ENCODE measurements at places on chromosomes 12 and 14.
A peak's percentile ranks its signal among the peaks of the same experiment; 100 is the strongest.

- DNase-seq = no peak
These were observed 12.4 kb downstream of the KRT7 start for GRCh38 chr12:52245259-52245961.

- no peak for DNase-seq
These were observed 19.6 kb upstream of the ATP5MC2 start for GRCh38 chr12:53695152-53696145.

DNA sequence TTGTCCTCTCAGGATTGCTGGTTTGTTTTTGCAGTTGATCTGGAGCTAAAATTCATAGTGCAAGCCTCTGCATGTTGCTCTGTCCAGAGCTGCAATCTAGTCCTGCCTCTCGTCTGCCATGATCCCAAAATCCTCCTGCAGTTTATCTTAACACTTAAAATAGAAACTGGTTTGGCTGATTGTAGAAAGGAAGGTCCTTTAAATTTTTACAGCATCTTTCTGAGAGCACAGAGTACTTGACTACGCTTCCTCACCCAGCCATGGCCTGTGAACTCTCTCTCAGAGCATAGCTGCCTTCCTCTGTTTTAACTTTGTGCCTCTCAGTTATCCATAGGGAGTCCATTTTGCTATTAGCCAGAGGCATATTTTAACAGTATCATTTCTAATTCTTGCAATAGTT, 877.1 kb downstream of the C12orf50 start:
- no peak for DNase-seq

- DNase-seq = no peak
These were observed 96.5 kb downstream of the UNC79 start for GRCh38 chr14:93527203-93527607.

DNA sequence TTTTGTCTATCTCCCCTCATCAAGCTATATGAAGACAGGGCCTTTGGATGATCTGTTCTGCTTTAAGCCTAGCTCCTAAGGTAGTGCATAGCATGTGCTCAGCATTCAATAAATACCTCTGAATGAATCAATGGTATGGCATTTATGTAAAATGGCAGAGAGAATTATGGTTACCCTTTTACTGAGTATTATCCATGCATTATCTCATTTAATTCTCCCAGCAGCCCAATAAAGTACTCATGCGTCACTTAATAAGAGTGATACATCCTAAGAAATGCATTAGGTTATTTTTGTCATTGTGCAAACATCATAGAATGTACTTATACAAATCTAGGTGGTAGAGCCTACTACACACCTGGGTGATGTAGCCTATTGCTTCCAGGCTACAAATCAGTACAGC, 269.7 kb downstream of the KSR2 start:
- DNase-seq = no peak

GRCh38 chr12:96233168-96233567, 39.0 kb downstream of the ELK3 start:
- no peak for DNase-seq

- peak; percentile 26 for DNase-seq
These were observed 75.2 kb upstream of the FBRSL1 start for GRCh38 chr12:132414634-132415326.

DNA sequence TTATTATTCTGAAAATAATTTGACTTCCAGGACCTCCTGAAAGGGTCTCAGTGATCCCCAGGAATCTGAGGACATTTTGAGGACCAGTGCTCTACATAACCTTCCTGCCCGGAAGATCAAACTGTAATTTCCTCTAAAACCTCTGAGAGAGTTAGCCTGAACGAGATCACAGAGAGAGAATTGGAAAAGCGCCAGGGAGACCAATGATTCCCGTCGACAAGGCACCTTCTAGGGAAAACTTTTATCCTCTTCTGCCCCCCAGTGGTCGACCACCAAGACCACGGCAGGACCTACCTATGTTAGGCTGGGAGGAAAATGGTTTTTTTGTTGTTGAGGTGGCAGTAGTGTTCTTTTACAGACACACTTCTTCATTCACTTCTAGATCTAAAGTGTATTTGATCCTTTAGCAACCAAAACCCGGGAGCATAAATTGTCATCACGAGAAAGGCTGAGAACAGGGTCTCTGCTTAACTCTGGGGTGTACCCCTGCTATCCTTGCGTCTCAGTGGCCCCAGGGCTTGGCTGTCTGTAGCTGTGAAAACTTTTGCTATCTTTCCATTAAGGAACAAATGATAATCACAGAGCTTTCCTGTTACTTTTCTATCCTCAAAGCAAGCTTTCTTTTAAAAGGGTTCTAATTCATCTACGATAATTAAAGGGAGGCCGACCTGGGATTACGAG, 62.9 kb upstream of the NID2 start:
- peak; percentile 91 for DNase-seq

DNA sequence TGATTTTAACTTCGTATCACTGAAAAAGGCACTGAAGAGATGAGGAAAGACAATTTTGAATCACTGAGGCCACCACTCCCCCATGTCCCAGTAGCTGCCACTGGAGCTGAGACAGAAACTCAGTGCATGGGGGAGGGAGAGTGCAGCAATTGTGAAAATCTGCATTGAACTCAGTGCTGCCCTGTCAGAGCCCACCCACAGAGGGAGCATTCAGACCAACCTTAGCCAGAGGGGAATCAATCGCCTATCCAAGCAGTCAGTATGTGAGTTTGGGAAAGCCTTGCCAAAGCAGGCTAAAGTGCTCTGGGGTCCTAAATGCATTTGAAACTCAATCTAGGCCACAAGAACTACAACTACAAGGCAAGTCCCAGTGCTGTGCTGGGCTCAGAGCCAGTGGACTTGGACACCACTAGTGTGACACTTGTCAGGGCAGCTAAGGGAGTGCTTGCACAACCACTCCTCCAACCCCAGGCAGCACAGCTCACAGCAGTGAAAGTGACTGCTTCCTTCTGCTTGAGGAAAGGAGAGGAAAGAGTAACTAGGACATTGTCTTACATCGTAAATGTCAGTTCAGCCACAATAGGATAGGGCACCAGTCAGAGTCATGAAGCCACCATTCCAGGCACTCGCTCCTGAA, 13.3 kb downstream of the RNASE3 start:
- DNase-seq = no peak

DNA sequence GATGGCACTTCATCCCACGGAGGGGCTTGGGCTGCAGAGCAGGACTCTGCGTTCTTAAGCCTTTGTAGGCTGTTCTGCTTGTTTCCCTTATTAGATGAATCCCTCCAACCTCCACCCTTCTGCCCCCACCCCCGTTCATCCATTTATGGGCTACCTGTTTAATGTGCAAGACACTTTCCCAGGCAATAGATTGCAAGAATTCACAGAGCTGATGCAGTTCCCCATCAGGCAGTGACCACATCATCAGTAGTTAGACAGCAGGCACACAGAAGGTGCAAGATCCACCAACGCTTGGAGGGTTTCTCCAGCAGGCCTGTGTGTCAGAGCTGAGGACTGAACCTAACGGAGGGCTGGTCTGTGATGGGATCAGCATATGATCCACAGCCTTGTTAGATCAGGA, 1.2 kb upstream of the C1R start:
- no peak for DNase-seq

GRCh38 chr12:12835378-12836146, 22.4 kb downstream of the DDX47 start:
- no peak for DNase-seq

- DNase-seq = no peak
These were observed 83.9 kb upstream of the EIF5 start for GRCh38 chr14:103250181-103250580.

DNA sequence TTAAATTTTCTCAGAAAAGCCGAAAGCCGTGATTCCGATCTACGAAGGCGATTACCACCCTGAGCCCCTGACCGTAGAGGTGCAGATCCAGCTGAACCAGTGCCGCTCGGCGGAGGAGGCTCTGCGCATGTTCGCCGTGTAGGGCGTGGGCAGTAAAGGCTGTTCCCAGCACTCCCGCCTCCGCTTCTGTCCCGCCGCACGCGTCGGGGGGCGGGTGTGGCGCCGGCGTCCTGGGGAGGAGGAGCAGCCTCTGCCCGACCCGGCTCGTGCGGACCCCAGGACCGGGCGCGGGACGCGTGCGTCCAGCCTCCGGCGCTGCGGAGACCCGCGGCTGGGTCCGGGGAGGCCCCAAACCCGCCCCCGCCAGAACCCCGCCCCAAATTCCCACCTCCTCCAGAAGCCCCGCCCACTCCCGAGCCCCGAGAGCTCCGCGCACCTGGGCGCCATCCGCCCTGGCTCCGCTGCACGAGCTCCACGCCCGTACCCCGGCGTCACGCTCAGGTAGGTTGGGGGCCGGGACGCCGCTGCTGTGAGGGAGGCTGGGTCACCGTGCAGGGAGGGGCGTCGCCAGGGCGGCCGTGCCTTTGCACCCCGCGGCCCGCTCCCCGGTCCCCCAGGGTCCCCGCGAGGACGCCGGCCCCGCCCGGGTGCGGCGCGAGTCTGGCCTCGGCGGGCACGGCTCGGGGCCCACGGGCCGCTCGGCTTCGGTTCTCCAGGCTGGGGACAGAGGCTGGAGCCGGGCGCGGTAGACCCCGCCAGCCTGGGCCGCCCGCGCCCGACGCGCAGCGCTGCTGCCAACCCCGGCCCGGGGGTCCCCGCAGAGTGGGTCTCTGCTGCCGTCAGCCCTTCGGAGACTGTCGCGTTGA, at the start of gene B3GNT4:
B3GNT4 (plus strand) TSS at position 409 of the 866 bp plus-strand sequence. CDS start 910 bp downstream, outside the sequence.
- DNase-seq = no peak

DNA sequence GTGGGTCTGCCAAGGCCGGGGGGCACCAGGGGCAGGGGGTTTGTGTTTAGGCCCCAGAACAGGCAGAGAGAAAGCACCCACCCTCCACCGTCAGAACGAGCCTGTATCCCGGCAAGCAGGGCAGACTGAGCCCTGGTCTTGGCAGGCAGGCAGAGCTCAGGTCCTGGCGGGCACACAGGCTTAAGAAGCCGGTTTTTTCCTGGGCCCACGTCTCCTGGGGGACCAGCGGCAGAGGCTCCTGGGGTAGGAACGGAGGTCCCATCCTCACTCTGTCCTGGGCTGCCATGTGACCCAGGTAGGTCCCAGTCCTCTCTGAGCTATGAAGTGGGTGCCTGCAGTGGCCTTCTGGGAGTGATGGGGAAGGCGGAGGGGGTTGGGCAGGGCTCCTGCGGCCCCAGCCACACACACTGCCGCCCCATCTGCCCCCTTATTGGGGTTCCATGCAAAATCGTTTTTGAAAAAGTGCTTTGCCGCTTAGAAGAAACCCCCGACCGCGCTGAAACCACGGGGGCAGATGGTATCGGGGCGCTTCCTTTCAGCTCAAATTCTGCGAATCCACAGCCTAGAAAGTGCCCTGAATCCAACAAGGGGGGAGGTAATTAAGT, 24.2 kb downstream of the SH2B3 start:
- DNase-seq = no peak

DNA sequence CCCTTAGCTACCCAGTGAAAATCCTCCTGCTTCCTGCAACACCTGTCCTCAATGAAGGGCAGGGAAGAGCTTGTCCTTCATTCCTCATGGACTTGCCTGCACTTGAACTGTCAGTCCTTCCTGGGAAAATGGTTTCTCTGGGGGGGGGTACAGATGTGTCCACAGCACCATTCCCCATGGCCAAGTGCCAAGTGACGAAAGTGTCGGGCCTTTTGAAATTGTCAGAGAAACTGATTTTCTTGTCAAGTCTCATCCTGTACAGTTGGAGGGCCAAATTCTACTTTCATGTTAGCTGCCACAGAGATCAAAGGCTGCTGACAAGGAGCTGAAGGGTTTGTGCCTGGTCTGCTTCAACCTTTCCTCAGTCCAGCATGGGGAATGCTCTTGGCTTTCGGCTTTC, 179.5 kb upstream of the PARP11 start:
- no peak for DNase-seq

DNA sequence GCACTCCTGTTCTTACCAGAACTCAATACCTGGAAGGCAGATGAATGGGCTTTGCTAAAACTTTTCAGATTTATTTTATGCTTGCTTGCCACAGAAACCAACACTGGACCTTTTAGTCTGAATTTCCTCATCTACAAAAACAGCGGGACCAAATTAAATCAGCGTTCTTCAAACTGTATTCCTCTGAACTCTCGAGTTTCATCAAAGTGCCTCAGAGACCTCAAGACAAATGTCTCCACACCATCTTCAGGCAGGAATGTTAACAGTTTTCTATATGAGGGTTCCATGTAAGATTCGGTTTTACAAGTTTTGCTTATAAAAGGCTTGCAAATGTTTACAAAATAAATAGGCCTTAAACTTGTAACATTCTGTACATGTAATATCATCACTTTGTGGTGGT, 74.6 kb downstream of the MED13L start:
- peak; percentile 33 for DNase-seq

- DNase-seq = no peak
These were observed 8.7 kb upstream of the SPATS2 start for GRCh38 chr12:49358483-49359141.

DNA sequence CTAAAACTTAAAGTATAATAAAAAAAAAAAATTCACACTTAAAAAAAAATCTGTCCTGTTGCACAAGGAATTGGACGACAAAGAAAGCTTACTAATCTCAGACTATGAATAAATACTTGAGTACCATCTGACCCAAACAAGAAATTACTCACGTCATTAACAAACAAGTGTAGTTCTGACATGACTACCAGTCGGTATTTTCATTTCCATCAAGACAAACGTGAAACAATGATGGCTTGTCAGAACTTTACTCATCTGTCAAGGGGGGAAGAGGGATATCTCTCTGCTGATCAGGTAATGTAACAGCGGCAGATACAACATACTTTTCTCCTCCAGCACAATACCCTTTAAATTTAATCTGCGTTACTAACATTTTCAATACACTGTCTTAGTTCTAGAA, 78.3 kb downstream of the CDK17 start:
- no peak for DNase-seq

- no peak for DNase-seq
These were observed 7.6 kb upstream of the AEBP2 start for GRCh38 chr12:19431407-19432308.

DNA sequence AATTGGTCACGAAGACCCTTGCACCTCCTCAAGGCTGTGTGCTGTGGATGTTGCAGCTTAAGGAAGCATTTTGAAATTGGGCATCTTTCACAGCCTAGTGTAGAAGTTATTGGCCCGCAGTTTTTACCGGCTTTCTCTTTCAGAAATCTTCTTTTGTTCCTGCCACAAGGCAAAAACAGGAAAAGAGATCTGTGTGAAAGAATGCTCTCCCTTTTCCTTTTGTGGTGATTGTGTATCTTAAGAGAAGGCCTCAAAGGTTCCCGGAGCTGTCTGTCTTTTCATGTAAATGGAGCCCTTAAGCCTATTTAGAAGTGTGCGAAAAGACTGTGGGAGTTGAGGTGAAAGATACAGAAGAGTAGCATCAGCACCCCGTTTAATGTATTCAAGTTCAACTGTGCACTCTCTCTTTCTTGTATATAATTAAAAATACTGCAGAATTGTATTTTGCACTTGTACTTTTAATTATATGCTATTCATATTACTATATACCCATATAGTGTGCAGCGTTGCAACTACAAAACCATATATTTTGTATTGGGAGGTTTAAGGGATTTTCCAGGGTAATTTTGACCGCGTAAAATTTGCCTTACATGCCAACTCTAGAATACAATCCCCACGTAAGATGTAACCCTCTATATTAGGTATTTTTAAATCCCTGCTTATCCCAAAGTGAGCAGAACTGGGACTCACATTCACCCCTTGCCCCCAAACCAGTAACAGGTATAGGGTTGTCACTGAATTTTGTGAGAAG, 441.7 kb downstream of the RAD51B start:
- no peak for DNase-seq

GRCh38 chr14:100816950-100817901, 8.7 kb upstream of the MEG3 start:
- DNase-seq = no peak

- no peak for DNase-seq
These were observed 41.4 kb downstream of the PRPF40B start for GRCh38 chr12:49664591-49665239.

Measured in smooth muscle cell of the brain vasculature (primary cell).